ENCODE measurements at places on chromosomes 5 and 9.

- no peak for DNase-seq
Observed at GRCh38 chr5:91142819-91143218, 240.3 kb downstream of the ARRDC3 start.

DNA sequence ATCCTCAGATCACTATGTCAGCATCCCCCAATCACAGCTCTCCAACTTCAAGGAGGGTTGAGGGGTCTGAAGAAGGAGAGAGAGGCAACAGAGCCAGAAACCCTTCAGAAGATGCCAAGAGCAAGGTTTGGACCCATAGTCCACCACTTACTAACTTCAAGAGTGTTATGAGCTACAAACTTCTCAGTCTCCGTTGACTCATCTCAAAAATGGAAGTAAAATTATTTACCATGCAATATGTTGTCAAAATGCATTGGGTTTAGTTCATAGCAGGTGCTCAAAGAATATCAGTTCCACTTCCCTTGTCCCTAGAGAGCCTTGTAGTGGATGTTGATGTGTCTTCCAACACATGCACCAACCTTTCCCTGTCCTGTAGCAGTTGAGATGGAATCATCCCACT, 116.0 kb downstream of the KCNIP1 start:
- DNase-seq, result no peak

DNA sequence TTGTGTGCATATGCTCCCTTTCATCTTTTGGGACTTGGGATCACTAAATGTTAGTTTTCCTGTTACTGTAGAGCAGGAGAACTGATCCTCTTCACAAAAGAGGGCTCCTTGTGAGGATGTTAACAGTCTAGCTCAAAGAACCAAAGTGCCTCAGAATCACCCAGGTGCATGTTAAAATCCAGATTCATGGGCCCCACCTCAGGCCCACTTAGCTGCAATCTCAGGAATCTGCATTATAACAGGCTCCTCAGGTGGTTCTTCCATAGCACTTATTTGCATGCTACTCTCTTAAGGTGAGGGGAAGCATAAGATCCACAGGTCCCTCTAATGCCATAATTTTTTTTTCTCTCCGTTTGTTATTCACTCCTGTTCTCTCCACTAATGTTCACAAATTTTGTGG, 14.8 kb upstream of the MEF2C start:
- DNase-seq, result no peak

DNA sequence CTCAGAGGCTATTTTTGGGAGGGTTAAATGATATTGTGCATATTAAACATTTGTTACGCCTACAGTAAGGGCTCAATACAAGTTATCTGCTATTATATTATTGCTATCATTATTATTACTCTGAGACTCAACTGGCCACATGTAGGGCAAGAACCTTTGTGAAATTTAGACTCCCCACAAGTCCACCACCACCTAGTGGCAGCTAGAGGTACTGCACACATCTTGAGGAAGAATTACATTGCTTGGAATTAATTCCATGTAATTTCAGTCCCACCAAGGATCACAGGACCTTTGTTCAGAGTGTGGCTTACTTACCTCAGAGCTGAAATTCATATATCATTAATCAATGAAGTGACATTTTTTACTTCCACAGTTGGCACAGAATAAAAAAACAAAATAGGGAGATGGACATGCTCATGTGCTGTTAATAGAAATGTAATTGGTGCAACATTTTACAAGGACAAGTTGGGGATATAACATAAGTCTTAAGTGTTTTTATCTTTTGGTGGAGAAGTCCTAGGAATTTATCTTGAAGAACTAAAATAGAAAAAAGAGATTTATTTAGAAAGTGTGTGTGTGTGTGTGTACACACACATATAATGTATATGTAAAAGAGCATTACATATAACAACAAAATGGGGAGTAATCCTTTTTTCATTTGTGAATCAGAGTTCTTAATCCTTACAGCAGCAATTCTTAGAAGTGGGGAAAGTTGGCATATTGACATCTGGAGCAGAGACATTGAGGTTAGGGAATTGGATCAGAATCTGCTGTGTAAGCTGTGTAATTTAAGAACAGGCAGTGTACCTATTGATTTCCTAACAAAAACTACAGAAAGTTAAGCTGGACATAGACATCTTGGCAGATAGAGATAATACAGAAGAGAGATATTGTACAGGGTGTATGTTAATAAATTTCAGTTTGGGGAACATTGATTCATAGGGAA, 11.2 kb downstream of the MSANTD3 start:
- DNase-seq, result no peak

- no peak for DNase-seq
Observed at GRCh38 chr9:93575796-93576257, 557 bp upstream of the PHF2 start.

DNA sequence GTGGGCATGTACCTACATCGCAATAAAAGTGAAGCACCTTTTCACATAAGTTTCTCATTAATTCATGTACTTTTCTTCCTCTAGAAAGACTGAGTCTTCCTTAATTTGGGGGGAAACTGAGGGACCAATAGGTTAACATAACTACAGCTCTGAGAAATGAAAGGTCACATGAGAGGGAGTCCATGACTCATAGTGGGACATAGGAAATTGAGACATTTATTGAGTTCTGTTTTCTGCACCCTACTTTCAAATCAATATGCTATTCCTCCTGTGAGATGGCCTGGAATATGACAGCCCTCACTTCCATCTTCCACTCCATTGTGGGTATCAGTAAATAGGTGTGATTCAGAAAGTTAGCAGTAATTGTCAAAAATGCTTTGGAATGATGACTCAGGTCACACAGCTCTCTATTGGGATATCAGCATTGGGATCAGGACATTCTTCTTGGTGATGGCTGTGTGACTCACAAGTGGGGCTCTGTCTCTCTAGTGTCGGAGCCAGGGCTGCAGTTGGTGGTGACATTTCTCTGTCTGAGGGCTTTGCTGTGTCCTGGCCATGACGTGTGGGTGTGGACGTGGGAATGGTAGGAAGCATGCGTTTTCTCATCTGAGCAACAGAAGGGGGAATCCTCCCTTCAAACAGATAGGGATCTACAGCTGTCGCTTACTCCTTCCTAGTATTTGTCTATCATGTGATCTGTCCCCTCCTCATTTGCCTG, 125.0 kb downstream of the TRIO start:
- no peak for DNase-seq

DNA sequence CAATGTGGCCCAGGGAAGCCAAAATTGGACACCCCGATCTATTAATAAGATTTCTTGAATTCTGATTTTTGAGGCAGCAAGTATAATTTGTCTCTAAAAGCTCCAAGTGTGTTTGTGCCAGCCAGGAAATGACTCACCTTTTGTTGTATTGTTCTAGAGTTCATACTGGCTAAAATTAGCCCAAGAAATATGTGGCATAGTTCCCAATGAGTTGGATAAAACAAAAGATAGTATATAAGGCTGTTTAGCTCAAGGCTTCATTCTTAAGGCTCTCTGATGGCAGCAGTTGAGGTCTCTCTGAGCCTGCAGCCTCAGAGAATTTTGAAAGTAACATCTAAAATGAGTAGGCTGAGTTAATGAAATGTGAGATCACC, 21.6 kb downstream of the HMGXB3 start:
- no peak for DNase-seq

All from esophagus squamous epithelium (tissue), 5 donors.